ENCODE measurements at places on chromosomes 4 and X.

DNA sequence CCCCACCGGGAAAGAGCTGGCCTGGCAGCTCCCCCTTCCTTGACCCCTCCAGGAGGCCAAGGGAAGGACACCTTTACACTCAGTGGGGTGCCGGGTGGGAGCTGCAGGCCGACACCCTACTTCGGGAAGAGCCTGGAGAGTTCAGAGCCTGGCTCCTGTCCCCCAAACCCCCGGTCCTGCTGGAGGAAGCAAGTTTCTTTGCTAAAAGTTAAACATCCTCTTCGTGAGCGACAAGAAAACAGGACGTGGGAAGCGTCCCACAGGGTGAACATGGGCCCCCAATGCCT is 2.4 kb upstream of the FTSJ1 start:
- no peak for DNase-seq

DNA sequence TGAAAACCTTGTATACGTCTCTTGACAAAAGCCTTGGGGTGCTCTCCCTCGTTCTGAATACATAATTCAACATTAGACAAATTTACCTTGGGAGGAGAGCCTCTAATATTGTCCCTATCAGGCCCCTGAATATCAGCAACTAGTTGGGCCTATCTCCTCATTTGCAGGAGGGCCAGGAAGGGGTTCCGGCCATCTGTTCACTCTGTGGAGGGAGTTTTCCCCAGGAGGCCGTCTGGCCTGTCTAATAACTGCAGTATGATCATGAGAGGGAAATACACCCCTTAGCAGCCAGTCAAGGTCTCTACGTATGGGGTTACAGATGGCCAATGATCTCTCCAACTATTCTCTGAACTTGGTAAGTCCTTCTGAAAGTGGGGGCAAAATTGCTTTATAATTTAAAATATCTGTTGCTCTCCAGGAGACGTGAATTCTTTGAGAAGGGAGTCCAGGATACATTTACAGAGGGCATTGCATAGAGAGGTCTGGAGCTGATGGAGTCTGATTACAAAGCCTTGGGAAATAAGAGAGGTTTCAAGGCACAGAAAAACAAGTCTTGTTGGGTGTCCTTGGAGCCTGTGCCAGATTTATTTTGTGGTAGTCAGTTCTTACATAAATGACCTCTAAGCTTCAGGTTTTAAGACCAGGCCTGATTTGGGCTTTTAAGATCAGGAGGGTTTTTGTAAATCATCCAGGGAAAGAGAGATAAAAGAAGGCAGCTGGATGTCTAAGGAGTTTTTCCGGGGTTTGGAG is 48.2 kb upstream of the UXT start:
- no peak for DNase-seq

DNA sequence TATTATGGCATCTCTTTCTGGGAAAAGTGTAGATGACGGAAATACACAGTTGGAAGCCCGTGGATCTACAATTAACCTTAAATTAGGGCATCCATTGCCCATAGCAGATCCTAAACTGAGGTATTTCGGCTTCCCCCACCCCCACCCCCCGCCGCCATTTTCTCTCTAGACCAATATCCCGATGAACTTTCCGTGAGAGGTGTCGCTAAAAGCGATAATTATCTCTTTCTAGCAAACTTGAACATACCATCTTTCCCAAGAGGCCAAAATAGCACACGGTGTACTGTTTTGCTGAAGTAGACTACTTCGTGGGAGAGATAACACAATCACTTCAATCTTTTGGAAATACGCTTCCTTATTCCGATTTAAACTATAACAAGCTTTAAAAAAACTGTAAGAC is 554 bp downstream of the KLHL15 start:
- DNase-seq: peak; percentile 37

- peak; percentile 7 for DNase-seq
Measured at GRCh38 chrX:12580548-12580947, 210.7 kb upstream of the PRPS2 start.

- no peak for DNase-seq
Measured at GRCh38 chrX:18654875-18655836, 16.8 kb downstream of the RS1 start.

- no peak for DNase-seq
Measured at GRCh38 chrX:39855748-39856129, 242.0 kb downstream of the BCOR start.

GRCh38 chrX:106168107-106168506 is at the start of gene PWWP3B:
Gene PWWP3B, plus strand, starts transcription at chrX:106168305. Its CDS starts 37,128 bp downstream, at chrX:106205433.
- DNase-seq: peak; percentile 45

- no peak for DNase-seq
Measured at GRCh38 chr4:62135565-62136156, 935.5 kb downstream of the ADGRL3 start.

DNA sequence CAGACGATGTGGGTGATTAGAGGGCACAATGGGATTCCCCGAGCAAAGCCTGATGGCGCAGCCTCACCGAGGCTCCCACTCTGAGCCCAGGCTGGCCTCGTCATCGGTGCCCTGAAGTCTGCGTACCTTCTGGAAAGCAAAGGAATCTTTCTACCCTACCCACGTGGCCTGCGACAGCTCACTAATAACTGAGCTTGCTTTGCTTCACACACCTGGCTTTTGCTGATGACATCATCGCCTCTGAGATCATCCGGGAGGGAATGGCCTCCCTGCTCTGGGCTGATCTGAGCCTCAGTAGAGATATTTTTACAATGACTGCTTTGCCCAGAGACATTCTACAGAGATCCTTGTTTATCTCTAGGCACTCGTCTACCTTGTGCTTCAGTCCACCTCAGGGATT is 45.4 kb upstream of the PDLIM3 start:
- no peak for DNase-seq

GRCh38 chrX:46258356-46258755 is 286.9 kb downstream of the ZNF674 start:
- DNase-seq: no peak

DNA sequence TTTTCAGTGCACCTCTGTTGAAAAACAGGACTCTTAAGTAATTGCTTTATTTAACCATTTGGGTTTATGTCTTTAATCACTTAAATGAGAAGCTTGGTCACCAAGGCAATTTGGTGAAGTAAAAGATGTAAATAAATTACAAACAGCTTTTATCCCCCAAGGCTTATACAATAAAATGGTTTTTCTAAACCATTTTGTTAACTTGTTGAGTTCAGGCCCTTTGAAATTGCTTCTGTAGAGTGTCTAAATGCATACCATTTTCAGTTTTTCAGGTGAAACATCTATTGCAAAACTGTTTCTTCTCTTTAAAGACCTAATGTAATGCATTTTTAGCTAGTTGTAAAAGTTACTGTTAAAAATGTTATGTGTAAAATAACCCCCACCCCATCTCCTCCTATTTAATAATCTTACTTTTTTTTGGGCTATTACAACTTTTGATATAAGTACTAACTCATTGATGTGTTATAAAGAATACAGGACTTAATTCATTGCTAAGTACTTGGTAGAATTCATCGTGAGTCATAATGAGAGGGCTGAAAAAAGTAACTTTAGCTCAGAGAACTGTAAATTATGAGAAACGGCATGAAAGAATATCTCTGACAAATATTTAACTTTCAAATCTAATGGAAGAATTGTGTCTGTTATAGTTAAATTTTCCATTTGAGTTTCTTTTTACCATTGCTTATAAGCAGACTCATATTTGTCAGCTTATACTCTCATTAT is 4.5 kb downstream of the RAPGEF2 start:
- no peak for DNase-seq

DNA sequence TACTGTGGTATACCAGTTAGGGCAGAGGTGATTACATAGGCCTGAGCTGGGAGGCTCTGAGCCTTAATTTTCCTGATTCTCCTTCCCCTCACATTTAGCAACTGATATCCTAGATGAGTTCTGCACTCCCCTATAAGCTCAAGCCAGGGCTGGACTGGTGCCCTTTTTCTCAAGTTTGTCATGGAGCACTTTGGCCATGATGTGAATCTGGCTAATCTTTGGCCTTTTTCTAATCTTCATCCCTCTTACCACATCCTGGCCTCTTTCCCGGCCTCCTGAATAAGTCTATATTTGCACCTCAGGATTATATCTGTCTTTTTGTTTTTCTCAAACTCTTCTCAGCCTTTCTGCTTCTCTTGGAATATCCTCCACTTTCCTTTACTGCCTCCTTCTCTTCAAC is 10.9 kb upstream of the LAS1L start:
- no peak for DNase-seq

DNA sequence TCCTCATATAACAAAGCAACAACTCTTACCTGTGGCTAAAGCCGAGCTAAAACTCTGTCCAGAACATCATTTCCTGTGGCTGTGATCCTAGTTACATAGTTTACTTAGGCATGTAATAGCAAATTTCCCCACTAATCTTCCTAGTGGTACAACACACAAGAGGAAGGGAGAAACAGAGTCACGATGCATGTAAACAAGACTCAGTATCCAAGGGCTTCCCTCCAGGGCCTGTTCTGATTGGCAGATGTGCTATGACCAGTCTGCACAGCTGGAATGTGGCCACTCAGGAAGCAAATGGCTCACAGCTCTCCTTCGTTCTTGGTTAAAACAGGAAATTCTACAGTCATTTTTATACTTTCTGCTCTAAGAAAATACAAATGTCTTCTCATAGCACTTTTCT is 49.2 kb upstream of the PRSS48 start:
- DNase-seq: peak; percentile 21

DNA sequence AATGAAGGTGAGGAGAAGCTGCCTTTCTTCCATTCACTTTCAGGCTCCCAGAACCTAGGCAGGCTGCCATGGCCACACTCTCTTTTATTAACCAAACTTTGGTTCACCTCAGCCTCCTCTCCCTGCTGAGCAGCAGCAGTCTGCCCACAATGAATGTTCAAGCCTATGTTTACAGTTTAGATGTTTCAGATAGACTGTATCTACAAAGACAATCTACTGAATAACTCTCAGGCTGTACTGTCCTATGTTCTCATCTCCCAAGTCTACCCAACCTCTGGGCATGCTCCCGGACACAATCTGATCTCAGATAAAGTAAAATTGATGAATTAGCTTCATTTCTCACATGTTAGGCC is 59.2 kb upstream of the TMEM164 start:
- DNase-seq: no peak

GRCh38 chrX:33333271-33333670 is 121.9 kb upstream of the DMD start:
- DNase-seq: no peak

DNA sequence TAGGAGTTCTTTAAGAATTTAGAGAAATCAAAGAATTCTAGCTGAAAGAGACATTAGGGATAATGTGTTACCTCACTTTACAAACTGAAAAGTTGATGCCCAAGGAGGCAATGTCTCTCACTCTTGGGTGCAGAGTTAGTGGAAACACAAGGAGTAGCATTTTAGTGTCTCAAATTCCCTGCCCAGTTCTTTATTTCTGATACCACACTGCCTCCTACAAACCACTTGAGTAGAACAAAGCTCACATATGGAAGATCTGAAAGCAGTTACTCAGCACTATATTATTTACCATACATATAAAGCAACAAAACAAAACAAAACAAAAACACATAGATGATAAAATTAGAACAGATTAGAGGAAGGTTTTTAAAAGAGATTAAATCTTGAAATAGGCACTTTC is 124.2 kb downstream of the REELD1 start:
- DNase-seq: peak; percentile 11

- no peak for DNase-seq
Measured at GRCh38 chr4:176508780-176509331, 189.1 kb downstream of the SPCS3 start.

DNA sequence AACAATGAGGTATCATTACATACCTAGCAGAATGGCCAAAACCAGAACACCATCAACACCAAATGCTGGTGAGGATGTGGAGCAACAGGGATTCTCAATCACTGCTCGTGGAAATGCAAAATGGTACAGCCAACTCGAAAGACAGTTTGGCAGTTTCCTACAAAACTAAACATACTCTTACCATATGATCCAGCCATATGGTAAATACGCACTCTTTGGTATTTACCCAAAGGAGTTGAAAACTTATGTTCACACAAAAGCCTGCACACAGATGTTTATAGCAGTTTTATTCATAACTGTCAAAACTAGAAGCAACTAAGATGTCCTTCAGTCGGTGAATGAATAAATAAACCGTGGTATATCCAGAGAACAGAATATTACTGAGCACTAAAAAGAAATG is 7.8 kb downstream of the CASP3 start:
- no peak for DNase-seq

GRCh38 chr4:52664479-52664878 is 5.4 kb upstream of the USP46 start:
- DNase-seq: no peak

GRCh38 chrX:99901091-99901490 is 509.0 kb downstream of the PCDH19 start:
- no peak for DNase-seq

DNA sequence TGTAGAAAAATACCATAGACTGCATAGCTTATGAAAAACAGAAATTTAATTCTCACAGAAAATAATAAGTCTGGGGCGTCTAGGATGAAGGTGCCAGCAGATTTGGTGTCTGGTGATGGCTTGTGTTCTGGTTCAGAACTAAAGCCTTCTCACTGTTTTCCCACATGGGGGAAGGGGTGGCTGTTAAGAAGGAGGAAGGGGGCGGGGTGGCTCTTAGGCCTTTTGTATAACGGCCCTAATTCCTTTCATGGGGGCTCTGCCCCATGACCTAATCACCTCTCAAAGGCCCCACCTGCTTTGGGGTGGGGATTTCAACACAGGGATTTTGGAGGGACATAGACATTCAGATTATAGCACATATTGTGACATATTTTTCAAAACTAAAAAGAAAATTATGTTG is 173.2 kb upstream of the TECRL start:
- no peak for DNase-seq

GRCh38 chr4:147057611-147058190 is 112.0 kb upstream of the TTC29 start:
- peak; percentile 6 for DNase-seq

- DNase-seq: no peak
Measured at GRCh38 chr4:8917321-8917811, 45.7 kb upstream of the HMX1 start.

GRCh38 chr4:3797831-3798790 is 31.9 kb downstream of the ADRA2C start:
- DNase-seq: no peak

GRCh38 chrX:10326578-10326977 is 169.8 kb downstream of the CLCN4 start:
- peak; percentile 64 for DNase-seq

DNA sequence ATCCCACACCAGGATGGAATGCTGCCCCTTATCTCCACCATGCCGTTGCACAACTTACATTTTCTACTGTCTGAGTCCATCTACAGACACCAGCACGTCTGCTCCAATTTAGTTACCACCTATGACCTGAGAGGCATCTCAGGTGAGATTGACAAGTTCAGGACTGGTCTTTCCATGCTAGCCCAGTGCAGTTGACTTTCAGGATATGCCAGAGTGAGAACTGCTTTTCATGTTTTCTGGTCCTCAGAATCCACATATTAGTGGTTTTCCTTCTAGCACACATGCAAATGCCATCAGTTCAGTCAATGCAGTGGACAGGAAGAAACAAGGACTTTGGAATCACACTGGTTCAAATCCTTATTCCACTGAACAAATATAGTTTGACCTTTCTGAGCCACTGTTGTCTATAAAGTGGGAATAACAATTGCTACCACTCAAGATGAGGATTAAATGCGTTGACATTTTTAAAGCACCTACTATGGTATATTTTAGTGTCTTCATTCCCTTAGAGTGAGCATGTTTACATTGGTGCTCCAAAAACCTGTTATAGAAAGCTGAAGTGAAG is 38.1 kb upstream of the ANXA3 start:
- no peak for DNase-seq
